Stimulated activated CD8-positive, alpha-beta memory T cell treated with anti-CD3 and anti-CD28 coated beads, Interleukin-4, amount 100 ng/mL, for 1 hour (primary cell): ENCODE measurements at places on chromosomes 6 and 20.

DNA sequence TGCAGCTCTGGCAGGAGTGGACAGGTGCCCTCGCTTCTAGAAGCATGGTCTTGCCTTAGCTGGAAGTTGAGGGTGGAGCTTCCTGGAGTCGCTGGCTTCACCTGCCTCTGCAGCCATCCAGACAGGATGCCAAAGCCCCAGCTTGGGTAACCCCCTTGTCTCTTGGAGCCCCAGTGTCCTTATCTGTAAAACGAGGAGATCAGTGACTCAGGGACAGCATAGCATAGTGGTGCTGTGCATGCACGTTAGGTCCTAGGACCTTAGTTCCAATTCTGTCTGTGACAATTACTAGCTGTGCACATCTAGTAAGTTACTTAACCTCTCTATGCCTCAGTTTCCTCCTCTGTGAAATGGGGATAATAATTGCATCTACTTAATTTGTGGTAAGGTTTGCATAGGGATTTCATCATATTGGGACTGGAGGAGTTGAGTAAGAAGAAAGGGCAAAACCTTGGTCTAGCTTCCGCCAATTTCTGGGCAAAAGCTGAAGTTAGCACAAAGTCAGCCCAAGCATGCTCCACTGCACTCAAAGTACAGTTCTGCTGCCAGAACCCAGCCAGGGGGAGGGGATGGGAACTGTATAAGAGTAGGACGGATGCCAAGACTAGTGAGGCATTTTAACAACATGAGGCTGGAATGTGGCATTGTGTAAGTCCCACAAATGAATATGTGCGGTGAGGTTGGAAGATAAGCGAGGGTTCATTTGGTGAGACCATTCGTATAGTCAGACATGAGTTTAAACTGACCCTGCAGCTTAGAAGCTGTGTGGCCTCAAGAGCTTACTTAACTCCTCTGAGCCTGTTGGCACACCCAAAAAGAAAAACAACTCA lies 24.5 kb downstream of the TOX2 start:
- no peak for DNase-seq

DNA sequence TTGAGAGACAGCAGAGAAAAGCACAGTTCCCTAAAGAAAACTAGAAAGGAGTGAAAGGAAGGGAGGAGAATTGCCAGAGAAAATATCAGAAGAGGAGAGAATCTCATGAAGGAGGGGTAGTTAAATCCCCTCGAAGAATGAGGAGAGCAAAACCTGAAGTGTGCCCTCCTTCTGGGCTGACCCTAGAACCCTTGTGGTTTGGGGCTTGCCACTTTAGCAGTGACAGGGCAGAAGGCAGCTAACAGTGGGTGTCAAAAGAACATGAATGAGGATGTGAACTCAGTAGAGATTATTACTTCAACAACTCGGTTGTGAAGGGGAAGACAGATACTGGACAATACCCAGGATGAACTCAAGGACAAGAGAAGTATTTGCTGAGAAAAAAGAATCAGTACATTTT lies 73.6 kb downstream of the RALGAPA2 start:
- no peak for DNase-seq

- DNase-seq: no peak
Measured at GRCh38 chr20:19079536-19080299, 132.7 kb upstream of the SLC24A3 start.

DNA sequence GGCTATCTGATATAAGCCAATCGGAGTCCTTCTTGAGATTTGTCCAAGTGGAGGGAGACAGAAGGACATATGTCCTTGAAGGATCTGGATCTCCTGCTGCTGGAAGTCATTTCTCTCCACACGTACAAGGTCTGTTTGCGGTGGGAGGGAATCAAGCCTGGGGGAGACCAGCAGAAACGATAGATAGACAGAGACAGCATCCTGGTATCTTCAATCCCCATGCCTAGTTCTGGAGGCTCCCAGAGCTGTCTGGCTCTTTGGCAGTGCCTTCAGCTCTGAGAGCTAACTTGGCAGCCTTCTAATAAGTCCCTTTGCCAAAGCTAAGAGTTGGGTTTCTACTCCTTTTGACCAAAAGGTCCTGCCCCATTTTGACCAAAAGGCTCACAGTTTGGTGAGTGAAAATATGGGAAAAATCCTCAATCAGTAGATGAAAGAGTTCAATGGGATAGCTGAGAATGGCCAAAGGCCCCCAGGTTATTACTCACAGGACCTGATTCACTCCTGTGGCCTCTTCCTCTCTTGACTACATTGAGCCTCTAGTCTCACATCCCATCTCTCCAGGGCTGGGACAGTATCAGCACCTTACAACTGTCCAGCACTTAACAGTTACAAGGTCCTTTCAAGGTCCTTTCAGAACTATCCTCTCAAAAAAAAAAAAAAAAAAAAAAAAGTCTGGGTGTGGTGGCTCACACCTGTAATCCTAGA lies 20.3 kb downstream of the AARS2 start:
- no peak for DNase-seq

GRCh38 chr6:34051331-34051919 lies 94.5 kb downstream of the GRM4 start:
- DNase-seq: no peak

GRCh38 chr6:7960848-7961247 lies 50.3 kb upstream of the TXNDC5 start:
- DNase-seq: no peak

GRCh38 chr6:27650620-27651370 lies 177.9 kb upstream of the ZNF184 start:
- DNase-seq: no peak

DNA sequence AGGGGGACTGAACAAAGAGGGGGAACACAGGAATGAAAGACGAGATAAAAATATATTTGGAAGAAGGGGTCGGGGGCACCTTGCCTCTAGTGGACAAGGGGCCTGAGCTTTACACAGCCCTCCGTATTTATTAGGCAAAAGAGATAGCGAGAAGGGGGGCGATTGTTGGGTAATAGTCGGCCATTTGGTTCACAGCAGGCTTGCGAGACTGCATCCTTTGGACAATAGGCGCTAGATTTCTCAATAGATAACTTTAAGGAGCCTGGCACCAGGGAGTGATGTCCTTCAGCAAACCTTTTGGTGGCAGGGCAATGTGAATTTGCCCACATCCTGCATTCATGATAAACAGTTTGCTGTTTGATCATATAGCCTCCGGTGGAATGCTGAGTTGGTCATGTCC lies 3.0 kb upstream of the NANP start:
- DNase-seq: no peak

DNA sequence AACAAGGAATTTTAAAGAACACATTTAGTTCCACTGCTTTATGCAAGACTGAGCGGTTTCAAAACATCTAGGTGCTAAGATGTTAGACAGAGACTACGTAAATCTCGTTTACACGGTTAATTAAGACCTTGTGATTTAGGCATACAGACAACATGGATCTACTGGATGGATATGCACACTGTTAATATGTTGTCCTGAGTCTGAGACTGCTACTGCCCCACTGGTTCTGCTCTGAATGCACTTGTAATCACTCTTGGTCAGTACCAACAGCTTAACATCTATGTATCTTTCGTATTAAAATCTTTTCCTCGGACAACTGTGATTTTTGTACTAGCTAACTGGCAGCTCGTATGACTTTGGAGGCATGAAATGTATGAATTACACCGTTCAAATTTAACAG lies 3.1 kb downstream of the MAN1A1 start:
- DNase-seq: no peak

- no peak for DNase-seq
Measured at GRCh38 chr6:113920663-113921267, 50.2 kb downstream of the HDAC2 start.

DNA sequence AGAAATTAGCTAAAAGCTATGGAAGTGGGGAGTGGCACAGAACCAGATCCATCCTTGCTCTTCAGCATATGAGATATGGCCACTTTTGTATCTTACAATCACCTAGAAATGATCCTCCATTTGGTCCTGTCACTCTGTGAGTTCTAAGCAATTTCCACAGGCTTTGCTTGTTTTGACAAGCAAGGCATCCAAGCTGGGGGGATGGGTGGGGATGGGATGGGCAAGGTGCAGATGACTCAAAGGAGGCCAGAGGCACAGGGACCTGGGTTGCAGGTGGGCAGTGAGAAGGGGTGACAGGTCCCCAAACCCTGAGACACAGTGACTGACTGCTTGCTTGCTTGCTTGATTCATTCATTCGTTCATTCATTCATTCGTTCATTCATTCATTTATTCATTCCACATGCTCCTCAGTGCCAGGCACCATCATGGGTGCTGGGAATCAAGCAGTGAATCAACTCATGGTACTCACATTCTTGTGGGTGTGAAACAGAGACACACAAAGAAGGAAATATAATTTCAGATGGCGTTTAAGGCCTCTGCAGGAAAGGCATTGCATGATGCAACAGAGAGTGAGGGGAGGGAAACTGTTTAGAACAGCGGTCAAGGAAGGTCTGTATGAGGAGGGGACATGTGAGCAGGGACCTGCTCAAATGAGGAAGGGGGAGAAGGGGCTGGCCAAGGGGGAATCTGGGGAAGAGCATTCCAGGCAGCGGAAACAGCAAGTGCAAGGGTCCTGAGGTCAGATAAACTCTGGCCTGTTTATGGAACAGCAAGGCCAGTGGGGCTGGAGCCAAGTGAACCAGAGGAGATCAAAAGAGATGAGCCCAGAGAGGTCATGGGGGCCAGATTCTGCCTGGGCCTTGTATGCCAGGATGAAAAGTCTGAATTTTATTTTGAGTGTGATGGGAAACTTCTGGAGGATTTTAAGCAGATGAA lies 3.4 kb downstream of the KCNB1 start:
- no peak for DNase-seq

DNA sequence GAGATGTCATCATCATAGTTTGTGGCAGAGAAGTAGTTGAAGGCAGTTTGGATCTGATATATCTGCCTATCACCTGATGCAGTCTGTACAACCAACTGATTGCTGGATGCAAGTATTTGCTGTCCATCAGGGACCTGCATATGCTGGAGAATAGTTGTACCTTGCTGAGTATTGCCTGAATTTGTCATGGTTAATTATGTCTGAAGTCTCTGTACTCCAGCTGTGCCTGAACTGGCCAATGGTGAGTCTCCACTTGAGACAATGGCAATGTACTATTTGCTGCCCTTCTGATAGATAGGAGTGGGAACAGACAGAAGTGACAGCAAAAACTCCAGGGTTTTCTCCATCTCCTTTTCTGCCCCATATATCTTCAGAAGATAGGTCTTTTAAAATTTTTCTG lies 531.5 kb downstream of the EPHA7 start:
- no peak for DNase-seq

GRCh38 chr6:5670381-5670780 lies 336.3 kb downstream of the NRN1 start:
- DNase-seq: no peak
